ENCODE measurements at places on chromosomes 5 and 9. TPM values are rescaled to one million over a fixed set of nuclear protein-coding genes. Genes with fewer than 3 reads are reported as not detected.

DNA sequence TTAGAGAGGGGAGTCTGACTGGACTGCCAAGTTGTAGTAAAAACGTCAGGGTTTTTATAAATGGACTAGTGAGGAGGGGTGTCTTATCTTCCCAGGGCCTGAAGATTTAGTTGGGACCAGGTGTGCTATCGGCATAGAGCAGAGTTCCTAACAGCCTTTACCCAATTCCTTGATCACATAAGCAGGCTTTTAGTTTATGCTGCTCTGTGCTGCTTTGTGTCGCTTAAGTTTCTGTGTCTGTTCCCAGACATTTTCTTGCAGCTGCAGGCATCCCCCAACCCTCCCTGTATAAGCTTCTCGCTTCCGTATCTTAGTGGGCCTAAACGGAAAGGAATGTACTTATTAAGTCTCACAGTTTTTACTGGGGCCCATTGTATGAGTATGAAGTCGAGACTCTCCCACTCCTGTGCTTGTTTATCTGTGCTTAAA, 2.6 kb upstream of the SMC5 start:
- no peak for DNase-seq

DNA sequence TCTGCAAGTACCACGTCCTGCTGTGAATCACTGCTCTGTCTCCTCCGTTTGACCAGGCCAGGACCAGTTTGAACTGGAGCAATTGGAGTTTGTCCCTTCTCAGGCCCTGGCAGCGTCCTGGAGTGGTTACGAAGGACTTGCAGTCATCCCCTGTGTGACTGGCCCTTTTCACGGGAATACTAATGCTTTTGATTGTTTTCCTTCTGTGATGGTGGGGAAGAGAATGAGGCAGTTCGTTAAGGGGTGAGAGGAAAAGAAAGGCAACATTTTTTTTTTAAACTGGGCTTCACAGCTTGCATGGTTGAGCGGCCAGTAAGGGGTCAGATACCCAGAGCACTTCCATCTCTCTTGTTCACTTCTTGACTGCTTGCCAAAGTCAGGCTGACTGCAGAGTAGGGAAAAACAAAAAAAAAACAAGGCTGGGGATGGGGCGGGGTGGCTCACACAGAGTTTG, 153.5 kb upstream of the STK32A start:
- no peak for DNase-seq

GRCh38 chr5:11496137-11496719, 408.0 kb downstream of the CTNND2 start:
- no peak for DNase-seq

GRCh38 chr5:150511578-150512367, 3.8 kb downstream of the NDST1 start:
- no peak for DNase-seq

DNA sequence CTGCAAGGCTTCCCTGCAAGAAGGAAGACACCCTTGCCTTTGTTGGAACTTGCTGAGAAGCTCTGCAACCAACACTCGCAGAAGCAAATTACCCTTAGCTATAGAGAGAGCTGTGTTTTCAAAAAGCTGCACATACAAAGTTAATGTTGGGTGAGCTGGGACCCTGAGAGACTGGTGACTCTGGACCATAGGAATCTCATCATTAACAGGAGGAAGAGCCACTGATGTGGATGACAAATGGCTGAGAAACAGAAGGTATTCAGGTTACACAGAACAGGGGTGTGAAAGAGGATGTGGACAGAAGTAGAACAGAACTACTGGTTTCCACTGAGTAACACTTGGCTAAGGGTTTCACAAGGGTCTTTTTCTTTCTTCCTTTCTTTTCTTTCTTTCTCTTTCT, 493.5 kb downstream of the IRX1 start:
- DNase-seq: no peak

DNA sequence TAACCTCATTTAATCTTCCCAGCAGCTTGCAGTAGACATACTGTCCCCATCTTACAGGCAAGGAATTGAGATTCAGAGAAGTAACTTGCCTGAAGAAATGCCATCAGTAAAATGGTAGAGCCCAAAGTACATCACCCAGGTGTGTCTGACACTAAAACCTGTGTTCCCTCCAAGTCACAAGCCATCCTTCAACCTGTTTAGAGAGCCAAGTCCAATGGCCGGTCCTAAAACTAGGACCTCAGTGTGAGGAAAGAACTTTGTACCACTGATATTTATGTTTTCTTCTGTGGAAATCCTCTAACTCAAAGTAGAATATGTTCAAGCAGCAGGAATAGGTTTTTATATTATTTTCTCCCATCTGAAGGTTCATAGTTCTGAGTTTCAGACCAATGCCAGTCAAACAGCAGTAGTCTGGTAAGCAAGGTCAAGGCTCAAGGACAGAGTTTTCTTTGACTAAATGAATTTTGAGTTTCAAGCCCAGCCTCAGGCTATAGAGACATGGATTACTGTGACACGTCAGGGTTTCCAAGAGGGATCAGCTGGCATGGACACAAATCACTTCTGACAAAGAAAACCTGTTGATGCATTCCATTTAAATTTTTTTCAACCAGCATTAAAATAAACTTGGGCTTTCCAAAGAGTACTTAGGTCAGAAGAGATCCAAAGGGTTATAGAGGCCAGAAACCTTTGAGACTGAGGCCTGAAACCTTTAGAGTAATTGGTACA, 80.9 kb upstream of the PLPP6 start:
- no peak for DNase-seq

DNA sequence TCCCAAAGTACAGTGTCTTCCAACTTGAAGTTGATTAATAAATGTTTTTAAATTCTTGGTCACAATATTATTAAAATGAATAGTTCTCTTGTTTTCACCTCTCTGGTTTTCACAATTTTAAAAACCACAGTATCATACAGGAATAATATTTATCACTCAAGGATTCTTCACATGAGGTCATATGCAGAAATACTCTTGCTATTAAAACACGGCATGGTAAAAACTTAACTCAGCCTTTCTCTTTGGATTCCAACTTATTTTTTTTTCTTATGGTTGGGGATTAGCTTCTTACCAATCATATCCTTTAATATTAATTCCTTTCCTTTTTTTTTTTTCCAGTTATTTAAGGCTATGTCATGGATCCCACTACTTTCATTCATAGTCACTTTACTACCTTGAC, 289.4 kb downstream of the ADAMTS6 start:
- DNase-seq: no peak

The CBY3 gene
- polyA plus RNA-seq: not detected

The SURF1 gene
- polyA plus RNA-seq: 128 TPM

The FAM153A gene
- 1.2 TPM for polyA plus RNA-seq
